ENCODE measurements at places on chromosomes 11 and 22.

- DNase-seq = no peak
Observed at GRCh38 chr22:48651981-48652538, 1175.6 kb downstream of the BRD1 start.

- DNase-seq = peak; percentile 51
Observed at GRCh38 chr11:6523253-6523652, 26.2 kb downstream of the DNHD1 start.

DNA sequence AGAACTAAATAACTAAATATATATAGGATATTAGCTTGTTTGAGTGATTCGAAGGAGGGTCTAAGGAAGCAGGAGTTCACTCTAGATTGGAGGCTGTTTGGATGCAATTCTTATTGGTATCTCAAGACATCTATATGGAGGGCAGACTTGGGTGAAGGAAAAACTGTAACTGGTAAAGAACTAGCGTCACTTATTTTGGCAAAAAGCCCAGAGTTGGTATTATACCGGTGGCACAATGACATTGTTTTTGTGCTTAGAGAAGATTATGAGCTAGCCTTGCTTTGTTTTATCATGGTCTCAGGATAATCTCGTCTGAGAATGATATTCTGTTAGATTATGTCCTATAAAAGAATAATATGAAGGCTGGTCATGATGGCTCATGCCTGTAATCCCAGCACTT lies 6.0 kb upstream of the SLC35F2 start:
- DNase-seq = no peak

DNA sequence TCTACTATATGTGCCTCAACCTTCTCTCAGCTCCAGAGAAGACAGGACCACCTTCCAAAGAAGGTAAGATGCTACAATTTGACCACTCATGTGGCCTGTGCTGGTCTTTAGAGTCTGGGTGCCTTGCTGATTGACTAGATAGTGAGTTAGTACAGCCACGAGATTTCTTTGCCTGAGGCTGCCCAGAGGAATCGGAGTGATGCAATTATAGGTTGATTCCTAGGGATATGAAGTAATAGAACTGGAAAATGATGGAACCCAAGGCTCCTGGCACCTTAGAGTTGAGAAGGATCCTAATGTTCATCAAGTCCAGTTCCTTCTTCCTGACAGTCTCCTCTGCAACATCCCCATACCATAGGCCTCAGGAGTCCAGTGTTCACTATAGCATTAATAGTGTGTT lies 46.5 kb upstream of the CCDC134 start:
- peak; percentile 5 for DNase-seq

DNA sequence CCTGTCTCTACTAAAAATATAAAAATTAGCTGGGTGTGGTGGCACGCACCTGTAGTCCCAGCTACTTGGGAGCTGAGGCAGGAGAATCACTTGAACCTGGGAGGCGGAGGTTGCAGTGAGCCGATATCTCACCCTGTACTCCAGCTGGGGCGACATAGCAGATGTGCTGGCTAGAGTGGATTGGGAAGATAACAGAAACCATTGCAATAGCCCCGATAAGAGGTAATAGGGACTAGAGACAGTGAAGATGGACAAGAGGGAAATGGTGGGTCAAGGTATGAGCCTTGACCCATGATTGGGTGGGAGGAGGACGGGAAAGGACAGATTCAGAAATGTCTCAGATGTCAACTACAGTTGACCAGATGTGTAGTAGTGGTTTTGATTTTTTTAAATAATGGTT lies 6.1 kb downstream of the SWAP70 start:
- DNase-seq = no peak

- no peak for DNase-seq
Observed at GRCh38 chr11:134471716-134472455, 59.8 kb upstream of the B3GAT1 start.

GRCh38 chr11:65382033-65382803 lies at the start of gene SLC25A45:
SLC25A45 (minus strand) TSS chr11:65382646; CDS start chr11:65381951, 695 bp downstream.
- DNase-seq = peak; percentile 98

GRCh38 chr11:47593934-47594855 lies at the start of gene C1QTNF4:
C1QTNF4 (minus strand) TSS chr11:47594411; CDS start chr11:47590810, 3,601 bp downstream.
- DNase-seq = peak; percentile 39

DNA sequence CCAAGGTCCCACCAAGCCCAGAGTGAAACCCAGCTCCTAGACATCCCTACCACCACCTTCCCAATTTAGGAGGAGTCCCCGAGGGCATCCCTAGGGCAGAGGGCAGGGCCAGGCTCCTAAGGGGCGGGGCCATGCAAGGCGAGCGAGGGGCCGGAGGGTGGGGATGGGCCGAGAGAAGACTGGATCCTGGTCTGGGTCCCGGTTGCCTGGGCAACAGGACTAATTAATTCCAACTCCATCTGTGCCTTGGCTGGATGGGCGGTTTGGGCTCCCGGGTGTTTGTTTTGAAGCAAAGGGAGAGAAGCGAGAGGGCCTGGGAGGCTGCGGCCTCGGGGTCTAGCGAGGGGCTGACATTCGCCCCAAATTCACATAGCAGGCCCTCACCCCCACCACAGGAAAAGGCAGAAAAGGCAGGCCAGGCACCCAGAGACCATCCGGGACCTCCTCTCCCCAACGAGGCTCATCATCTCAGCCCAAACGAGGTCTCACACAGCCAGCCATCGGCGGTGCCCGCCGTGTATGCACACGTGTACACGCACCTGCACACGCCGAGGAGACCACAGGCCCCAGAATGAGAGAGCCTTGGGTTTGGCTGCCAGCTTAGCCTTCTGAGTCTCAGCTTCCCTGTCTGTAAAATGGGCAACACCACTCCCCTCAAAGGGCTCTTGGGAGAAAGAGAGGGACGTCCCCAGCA lies 23.9 kb downstream of the ELFN2 start:
- no peak for DNase-seq

- no peak for DNase-seq
Observed at GRCh38 chr11:69173331-69173730, 17.6 kb downstream of the SMIM38 start.

- DNase-seq = peak; percentile 70
Observed at GRCh38 chr22:19103880-19104821, 18.1 kb downstream of the DGCR2 start.

DNA sequence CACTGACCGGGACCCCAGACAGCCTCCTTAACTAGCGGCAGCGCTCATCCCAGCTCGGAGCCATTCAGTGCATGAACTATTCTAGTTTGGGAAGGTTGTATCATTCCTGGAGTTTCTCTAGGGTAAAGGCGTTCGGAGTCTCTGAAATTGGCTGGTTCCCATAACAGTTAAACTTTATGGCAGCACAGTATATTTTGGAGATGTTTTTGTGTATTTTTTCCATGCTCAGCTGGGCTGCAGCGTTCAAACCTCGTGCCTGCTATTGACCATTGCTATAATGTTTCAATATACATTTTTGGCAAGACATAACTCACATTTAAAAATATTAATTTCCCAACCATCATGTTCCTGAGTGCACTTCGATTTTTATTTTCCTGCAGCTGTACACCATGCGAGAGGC lies 169.7 kb downstream of the ST3GAL4 start:
- DNase-seq = no peak

All from adipocyte (in vitro differentiated cells).